Stimulated activated naive CD4-positive, alpha-beta T cell (primary cell): ENCODE measurements at places on chromosomes 2 and 18.

- DNase-seq = no peak
Measured at GRCh38 chr2:200405599-200406298, 99.3 kb downstream of the SPATS2L start.

- no peak for DNase-seq
Measured at GRCh38 chr2:18319987-18320386, 240.5 kb downstream of the RDH14 start.

GRCh38 chr2:121359716-121360565, 74.9 kb upstream of the TFCP2L1 start:
- no peak for DNase-seq

DNA sequence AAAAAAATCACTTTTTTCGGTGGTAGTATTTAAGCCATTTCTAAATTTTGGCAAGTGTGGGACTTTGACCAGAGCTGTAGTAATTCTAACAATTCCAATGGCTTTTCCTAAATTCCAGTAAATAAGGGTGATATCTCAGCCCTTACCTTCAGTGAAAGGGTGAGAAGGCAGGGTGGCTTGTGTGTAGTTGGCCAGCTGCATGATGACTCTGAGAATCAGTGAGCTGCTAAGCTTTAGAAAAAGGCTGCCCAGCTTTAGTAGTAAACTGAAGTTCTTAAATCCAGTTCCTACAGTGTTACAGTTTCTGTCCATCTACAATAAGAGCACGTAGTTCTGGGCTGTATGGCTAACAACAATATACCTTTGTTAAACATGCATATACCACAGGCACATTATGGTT, 42.0 kb downstream of the OXER1 start:
- no peak for DNase-seq

- no peak for DNase-seq
Measured at GRCh38 chr18:48165111-48165866, 234.8 kb upstream of the SMAD2 start.

GRCh38 chr2:10632230-10632629, 57.5 kb downstream of the NOL10 start:
- no peak for DNase-seq

DNA sequence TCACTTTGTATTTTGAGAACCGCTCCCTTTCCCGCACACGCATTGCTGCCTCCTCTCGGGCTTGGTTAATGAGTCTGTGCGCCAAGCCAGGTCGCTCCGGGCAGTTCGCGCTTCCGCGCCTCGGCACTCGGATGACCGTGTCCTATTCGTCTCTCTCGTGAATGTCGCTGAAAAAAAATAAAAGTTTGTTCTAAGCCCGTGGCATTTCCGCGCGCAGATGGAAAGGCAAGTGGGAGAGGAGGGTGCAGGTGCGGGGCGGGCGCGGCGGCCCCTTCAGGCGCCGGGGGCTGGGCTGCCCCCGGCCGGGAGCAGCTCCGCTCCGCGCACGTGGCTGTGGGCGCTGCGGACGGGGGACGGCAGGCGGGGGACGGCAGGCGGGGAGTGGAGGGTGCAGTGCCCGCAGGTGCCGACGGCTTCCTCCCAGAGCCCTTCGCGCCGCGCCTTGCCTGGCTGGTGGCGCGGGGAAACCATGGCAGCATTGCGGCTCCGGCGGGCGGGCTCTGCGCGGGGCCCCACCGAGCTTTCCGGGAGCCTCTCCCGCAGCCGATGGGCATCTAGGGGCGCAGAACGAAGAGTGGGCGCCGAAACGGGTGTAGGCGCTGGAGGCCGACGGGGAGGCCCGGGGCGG, 159.6 kb upstream of the SIX2 start:
- no peak for DNase-seq

GRCh38 chr18:51137891-51138290, 59.6 kb downstream of the MEX3C start:
- DNase-seq = no peak

DNA sequence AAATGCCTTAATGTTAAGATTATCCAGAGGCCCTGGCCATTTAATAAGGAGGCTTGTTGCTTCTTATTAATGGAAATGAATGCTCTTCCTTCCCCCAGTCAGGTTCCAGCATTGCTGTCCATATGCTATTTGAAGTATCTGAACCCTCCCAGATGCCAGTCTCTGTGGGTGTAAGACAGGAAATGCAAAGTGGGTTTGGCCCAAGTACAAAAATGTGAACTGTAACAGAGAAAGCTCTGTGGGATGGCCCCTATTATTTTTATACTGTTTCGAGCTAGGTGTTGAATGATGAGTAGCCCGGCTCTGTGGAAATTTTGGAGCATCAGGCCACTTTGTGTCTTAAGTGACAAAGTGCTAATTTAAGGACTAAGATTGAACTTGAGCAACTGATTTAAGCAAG, 141.0 kb downstream of the UXS1 start:
- no peak for DNase-seq

GRCh38 chr2:240955306-240956170, 42.9 kb upstream of the SNED1 start:
- DNase-seq = no peak

- DNase-seq = no peak
Measured at GRCh38 chr2:212970132-212970531, 181.3 kb downstream of the IKZF2 start.

- peak; percentile 25 for DNase-seq
Measured at GRCh38 chr2:219041252-219041651, at the start of gene CFAP65. CFAP65 (minus strand) TSS chr2:219041516; CDS start chr2:219039048, 2,468 bp downstream.

DNA sequence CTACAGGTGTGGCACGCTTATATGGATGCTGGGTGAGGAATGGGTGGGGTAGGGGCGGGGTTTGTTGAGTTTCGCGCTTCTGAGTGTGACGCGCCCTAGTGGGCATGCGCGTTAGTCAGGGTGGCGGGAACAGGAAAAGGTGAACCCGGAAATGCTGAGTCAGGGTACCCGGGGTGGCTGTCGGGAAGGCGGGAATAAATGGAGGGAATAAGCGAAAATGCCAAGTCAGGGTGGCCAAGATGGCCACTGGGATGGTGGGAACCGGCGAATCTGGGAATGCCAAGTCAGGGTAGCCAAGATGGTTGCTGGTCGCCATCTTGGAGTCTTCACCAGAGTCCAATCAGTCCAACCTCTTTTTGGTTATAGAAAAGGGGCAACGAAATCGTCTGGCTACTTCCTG, 585.0 kb downstream of the SUCLG1 start:
- no peak for DNase-seq

DNA sequence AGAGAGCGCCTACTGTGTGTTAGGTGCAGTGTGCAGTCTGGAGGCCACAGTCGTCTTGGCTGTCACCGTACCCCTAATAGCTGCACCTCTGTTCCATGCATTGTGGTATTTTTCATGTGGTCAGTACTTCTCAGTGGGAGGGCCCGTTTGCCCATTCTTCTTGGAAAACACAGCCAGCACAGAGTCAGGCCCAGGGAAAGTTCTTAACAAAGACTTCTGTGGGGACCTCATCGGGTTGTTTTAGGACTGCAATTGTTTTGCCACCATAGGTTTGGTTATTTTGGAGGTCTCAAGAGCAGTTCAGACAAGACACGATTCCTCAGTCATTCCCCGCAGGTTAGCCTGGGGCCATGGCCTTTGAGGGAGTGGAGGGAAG, 62.3 kb downstream of the SMIM21 start:
- DNase-seq = no peak

DNA sequence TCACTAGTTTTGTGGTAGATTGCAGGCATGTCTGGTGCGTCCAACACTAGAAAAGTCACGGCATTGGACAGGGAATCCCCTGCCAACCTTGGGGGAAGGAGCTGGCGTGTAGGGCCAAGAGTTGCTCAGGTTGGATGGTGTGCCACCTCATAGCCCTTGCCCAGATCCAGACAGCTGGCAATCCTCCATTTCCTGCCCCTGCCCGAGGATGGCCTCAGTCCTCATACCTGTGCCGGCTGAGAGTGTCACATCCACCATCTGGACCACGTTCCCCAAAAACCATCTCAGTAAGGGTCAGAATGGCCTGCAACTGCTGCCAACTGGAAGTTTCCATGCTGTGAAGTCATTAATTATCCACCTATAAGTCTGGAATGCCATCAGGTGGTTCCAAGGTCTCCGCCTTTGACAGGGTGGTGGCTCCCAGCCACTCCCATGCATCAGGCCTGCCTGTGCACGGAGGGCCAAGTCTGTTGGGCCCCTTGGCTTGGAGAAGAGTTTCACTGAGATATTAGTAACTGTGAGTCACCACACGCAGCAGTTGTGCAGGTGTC, 55.0 kb downstream of the IMPA2 start:
- no peak for DNase-seq

GRCh38 chr2:231411237-231411636, 15.7 kb downstream of the B3GNT7 start:
- DNase-seq = no peak

DNA sequence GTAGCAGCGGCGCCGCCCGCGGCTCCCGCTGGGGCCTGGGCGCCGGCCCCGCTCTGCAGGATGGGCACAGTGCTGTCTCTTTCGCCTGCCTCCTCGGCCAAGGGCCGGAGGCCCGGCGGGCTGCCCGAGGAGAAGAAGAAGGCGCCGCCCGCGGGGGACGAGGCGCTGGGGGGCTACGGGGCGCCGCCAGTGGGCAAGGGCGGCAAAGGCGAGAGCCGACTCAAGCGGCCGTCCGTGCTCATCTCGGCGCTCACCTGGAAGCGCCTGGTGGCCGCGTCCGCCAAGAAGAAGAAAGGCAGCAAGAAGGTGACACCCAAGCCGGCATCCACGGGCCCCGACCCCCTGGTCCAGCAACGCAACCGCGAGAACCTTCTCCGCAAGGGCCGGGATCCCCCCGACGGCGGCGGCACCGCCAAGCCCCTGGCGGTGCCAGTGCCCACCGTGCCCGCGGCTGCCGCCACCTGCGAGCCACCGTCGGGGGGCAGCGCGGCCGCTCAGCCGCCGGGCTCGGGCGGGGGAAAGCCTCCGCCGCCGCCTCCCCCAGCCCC, 369 bp downstream of the CDK5R2 start:
- no peak for DNase-seq

DNA sequence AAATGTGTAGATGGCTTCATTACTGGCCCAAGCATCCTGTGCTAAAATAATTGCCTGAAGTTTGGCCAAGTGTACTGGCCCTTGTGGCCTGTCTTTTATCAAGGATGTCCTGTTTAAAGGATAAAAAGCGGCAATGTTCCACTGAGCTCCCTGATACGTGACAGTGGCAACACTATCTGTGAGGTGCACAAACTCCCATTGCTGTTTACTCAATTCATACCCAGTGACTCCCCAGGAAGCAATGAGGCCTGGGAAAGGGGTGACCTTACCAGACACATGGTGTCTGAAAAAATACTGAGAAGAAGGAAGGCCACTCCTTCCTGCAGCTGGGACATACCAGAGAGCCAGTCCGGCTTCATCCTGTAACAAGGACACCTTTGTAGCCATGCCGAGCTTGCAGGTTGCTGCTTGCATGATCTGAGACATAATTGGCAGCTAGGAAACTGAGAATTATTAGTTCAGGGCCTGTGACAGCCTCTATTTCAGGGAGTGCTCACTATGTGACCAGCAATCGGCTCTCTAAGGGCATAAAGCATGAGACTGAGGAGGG, 198.5 kb upstream of the LRATD1 start:
- DNase-seq = no peak

DNA sequence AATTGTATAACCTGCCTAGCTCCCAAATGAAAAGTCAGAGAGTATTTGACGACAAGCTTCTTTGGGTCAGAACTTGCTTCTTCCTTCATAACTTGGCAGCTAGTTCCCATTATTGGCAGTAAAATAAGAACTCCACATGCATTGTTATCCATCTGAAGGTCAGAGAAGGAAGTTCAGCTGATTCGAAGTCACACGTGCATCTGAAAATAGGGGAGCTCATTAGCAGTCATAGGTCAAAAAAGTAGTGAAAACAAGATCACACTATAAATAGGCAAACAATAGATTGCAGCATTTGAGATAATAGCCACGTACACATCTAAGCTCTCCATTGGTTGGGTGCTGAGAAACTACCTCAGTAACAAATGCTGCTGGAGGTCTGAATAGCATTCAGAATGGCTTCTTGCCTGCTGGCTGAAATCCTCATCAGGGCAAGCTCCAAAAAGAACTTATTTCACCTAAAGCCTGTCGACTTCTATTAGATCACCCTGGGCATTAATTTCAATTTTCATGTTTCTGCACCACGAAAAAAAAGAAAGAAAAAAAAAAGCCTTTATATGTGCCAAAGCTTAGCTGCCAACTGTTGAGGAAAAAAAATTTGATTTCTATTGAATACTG, 1492.9 kb upstream of the CELF4 start:
- DNase-seq = no peak

GRCh38 chr18:47999801-48000248, 69.4 kb upstream of the SMAD2 start:
- no peak for DNase-seq

DNA sequence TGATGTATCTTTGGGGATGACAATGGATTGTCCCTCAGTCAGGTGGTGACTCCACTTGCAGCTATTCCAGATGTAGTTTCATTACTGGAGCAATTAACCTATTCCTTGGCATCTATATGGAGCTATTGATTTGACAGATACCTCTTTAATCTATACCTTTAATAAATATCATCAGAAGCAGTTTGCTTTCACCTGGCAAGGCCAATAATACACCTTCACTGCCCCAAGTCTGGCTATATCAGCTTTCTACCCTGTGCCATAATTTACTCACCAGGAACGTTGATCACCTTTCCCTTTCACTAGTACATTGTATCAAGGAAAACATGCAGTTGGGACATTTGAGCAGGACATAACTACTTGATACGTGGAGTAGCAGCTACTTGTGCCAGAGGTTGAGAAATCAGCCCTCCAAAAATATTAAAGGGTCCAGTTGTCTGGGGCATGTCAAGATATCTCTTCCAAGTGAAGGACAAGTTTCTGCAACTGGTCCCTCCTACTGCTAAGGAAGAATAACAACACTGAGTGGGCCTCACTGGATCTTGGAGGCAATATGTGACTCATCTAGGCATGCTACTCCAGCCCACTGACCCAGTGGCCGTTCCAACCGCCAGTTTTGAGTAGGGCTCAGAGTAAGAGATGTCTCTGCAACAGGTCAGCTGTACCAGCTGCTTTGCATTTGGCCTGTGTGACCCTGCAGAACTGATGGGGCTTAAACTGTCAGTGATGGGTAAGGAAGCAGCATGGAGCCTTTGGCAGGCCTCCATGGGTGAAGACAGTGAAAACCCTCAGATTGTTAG, 67.0 kb downstream of the PSMG2 start:
- no peak for DNase-seq

DNA sequence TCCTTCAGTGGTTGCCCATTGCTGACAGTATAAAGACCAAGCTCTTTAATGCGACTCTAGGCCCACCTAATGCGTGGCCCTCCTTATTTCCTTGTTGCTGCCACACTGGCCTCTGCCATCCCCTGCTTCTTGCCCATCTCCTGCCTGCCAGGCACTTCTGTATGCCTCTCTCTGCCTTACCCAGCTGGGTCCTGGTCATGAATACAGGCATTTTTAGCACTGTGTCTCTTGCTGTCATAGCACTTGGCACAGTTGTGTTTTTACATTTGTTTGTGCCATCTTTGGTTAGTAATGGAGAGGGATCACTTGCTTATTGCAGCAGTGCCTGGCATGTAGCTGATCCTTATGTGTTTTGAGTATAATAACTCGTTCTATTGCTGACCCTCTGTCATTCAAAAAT, 38.7 kb downstream of the MAP4K4 start:
- DNase-seq = no peak

DNA sequence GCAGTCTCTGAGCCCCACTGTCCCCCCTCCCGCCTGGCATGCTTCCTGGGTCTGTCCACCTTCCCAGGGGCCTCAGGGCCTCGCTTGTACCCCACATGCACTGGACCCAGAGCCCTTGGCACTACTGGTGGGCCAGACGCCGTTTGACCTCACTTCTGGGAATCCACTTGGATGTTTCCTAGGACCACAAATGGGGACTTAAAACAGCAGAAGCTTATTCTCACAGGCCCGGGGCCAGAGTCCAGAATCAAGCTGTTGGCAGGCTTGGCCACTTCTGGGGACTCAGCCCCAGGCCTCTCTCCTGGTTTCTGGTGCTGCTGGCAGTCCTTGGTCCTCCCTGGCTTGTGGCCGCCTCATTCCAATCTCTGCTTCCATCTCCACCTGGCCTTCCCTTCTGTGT, 19.6 kb downstream of the ANO7 start:
- DNase-seq = no peak
